CD4-positive, alpha-beta T cell treated with Interleukin-12 subunit alpha and Interleukin-12 subunit beta, for 1 hour (primary cell): ENCODE measurements at places on chromosomes 1 and 21.

DNA sequence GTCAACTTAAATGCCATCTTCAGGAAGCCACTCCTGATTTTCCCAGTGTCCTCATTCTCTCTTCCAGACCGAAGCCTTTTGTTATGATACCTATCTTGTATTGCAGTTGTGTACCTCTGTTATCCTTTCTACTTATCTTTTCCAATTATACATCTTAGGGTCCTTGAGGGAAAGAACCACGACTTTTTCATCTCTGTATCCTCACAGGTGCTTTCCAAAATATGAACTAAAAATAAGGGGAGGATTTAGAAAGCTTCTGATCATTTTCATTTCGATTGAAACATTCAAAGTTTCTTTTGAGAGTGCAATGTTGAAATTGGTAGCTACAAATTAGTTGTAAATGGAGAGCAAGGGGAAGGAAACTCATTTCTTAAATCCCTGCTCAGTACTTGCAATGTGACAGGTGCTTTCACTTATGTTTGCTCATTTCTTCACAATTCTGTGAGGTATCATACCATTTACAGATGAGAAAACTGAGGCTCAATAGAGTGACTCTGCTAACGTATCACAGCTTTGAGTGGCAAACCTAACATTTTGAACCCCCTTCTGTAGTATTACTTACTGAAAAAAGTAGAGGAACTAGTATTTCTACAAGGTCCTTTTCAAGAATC lies 24.2 kb downstream of the SLC19A2 start:
- DNase-seq, result no peak

- DNase-seq, result no peak
Observed at GRCh38 chr1:30875197-30875596, 33.4 kb downstream of the SDC3 start.

DNA sequence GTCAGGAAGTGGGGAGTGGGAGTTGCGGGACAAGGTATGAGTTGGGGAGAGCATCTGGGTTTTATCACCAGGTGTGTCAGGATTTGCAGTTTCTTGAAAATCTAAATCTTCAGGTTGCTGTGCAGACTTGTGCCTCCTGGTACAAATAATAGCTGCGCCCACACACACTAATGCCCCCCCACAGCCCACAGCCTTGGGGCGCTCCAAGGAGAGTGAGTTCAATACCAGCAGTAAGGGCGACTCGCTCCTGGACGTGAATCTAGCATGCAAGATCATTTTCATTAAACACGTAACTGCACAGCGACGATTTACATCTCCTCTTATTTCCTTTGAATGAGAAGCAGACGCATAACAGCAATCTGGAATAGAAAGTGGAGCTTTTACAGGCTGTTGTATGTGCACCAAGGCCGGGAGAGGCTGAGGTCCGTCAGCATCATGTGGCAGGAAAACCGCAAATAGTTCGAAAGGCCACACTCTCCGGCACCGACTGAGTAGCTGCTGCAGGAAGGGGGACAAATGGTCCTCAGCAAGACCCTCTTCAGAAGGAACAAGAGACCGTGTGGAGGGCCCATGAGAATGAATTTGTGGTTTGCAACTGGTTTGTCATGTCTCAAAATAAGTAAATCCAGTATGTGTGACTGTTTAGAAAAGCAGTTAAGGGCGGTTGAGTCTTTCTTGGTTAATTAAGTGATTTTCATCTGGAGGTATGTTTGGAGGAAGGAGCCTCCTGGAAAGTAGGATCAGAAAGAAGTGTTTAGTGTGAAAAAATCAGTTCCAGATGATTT lies 439.5 kb downstream of the SMYD3 start:
- DNase-seq, result peak; percentile 2

DNA sequence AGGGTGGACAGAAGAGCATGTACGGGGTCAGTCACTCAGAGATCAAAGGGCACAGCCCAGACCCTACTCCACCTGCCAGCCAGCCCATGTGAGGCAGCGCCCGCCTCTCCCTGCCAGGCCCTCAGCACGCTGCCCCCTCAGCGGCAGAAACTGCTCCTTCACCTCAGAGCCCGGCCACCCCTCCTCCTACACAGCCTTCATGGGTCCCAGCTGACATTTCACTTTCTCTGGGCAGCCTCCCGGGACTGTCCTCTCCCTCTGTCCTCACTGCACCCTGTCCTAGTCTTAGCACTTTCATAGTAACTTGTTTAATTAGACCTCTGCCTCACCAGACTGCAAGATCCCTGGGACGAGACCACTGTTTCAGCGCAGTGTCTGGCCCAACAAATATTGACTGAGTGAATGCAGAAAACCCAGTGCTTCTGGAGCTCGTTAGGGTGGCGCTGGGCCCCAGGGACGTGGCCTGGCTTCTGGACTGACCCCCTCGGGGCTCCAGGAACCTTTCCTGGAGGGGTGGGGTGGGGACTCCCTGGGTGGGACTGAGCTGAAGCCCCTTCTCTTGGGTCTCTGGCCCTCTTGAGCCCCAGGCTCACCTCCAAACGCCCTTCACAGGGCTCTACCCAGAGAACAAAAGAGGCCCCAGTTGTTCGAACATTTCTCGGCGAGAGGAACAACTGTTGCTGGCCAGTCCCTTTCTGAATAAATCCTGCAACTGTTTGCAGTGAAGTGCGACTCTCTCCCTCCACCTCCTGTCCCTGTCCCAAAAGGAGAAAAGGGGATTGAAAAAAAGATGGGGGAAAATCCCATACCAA lies 114.9 kb downstream of the CASZ1 start:
- DNase-seq, result no peak

DNA sequence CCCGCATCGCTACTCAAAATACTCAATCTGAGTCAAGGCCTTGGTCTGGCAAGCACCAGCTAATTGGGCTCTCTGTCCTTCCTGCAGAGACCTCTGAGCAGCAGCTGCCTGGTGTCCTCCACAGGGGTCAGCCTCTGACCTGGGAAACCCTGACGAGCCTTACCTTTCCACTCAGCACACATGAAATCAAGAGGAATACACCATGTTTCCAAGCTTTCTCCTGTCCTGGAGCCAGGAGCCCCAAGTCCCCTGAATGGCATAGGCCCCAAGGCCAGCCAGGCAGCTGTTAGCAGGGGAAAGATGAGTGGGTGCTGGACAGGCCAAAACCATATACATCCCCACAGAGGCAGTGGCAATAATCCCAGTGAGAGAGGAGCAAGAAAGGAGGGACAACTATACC lies 27.2 kb upstream of the TSPEAR start:
- DNase-seq, result no peak

- no peak for DNase-seq
Observed at GRCh38 chr1:42170779-42171621, 6.5 kb upstream of the GUCA2A start.

GRCh38 chr1:29524285-29525065 lies 288.2 kb downstream of the PTPRU start:
- DNase-seq, result no peak

DNA sequence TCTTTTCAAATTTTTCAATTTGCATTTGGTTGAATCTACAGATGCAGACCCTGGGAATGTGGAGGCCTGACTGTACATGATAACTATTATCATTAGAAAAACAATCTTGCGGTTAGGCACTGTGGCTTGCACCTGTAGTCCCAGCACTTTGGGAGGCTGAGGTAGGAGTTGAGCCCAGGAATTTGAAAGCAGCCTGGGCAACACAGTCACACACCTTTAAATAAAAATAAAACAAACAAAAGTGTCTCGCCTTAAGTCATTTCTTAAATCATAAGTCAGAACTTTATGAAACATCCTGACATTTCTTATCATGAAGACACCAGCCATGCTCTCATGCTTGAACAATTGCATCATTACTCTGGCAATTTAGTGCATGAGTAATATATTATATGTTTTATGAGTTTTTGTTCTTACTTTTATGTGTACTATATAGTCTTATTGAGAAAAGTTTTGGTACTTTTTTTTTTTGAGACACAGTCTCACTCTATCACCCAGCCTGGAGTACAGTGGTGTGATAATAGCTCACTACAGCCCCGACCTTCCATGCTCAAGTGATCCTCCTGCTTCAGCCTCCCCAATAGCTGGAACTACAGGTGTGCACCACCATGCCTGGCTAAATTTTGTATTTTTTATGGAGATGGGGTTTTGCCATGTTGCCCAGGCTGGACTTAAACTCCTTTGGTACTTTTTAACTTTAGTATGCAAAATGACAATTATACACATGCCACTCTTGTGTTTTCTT lies 7.8 kb downstream of the TBX19 start:
- no peak for DNase-seq

- no peak for DNase-seq
Observed at GRCh38 chr21:45736690-45737484, 93.4 kb downstream of the PCBP3 start.

DNA sequence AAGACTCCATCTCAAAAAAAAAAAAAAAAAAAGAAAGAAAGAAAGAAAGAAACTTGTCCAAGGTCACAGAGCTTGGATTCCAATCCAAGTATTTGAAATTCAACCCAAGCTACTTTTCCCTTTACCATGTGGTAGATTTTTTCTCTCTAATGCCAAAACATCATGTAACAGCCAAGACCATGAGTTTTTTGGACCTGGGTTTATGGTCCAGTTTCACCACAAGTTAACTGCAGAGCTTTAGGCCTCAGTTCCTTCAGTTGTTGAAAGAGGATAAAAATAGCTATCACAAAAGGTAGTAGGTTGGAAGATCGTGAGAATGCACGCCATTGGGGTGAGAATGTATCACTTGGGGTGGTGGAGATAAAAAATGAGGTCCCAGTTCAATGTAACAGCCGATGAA lies 33.4 kb downstream of the ATP2B4 start:
- no peak for DNase-seq

GRCh38 chr1:1359308-1359663 lies 931 bp upstream of the MXRA8 start:
- no peak for DNase-seq

GRCh38 chr1:92536211-92536979 lies 49.7 kb upstream of the GFI1 start:
- peak; percentile 2 for DNase-seq

DNA sequence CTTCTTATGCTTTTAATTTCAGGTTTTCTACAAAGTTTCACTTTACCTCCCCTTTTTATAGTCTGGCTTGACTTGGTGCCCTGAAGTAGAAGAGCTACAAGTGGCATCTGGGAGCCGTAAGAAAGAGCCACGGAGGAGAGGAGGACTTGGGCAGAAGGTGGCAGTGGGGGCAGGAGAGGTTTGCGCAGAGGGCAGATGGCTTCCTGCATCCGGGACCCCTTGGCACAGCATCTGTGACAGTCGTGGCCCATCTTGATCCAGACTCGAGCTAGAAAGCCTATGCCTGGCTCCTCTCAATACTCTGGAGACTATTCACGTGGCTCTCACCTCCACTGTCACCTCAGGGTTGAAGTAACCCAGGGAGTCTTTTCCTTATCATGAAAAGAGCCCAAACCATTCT lies 169.1 kb downstream of the DYRK1A start:
- no peak for DNase-seq

- DNase-seq, result no peak
Observed at GRCh38 chr21:39908265-39908923, 41.2 kb downstream of the PCP4 start.

DNA sequence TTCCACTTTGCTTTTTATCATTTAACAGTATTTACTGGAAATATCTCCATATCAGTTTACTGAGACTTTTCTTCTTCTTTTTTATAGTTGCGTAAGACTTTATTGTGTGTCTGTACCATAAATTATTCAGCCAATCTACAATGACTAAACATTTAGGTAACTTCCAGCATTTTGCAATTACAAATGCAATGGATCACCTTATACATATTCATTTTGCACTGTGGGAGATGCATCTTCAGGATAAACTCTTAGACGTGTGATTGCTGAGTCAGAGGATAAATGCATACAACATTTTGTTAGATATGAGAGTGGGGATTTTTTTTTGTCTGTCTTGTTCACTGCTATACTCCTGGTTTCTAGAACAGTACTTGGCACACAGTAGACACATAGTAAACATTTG lies 95.7 kb upstream of the GCLM start:
- DNase-seq, result no peak

DNA sequence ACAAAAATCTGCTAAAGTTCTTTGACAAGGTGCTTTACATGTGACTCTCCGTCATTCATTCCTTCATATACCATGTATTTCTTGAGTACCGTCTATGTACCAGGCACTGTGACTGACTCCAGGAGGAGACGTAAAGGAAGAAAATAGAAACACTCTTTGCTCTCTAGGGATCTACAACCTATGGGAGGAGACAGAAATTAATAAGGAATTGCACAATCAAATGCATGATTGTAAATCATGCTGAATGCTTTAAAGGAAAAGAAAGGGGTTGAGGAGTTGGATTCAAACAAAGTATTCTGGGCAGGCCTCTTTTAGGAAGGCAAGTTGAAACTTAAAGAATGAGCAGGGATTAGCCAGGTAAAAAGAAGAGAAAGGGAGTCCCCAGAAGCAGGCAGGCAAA lies 239.1 kb upstream of the FGGY start:
- no peak for DNase-seq

DNA sequence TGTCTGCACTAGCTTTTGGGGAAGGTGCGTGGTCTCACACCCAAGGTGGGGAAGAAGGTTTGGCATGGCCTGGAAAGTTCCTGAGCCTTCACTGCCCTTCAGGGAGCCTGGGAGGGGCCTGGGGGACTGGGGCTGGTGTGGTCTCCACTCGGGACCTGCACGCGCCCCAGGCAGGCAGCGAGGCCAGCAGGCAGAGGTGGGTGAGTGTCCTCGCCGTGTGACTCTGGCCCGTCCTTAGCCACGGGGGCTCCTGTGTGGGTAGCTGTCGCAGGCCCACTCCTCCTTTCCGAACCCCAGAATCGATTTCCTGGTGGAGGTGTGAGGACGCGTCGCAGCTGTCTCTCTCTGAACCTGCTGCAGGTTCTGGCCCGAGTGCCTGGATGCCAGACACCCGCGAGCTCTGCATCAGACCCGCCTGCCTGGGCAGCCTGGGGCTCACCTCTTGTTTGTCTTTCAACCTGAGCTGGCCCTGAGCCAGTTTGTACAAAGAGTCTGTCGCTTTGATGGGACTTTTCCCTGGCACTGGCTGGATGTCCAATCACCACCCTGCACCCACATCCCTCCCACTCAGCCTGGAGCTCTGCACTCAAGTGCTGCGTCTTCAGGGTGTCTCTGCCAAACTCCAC lies 36.0 kb upstream of the SLC19A1 start:
- no peak for DNase-seq

DNA sequence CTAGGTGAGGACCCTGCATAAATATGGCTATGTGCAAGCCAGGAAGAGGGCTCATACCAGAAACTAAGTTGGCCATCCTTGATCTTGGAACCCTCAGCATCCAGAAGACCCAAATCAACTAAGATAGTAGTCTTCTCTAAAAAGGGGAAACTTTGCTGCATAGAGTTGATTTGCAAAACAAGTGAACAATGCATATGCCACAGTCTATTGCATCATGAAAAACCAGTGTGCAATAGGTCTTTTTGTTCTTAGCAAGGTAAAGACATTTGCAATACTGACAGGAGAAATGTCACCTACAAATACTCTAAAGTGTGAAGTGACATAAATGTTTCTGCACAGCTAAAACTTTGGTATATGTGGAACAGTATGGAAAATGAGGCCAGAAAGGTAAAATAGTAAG lies 2.0 kb upstream of the IFI16 start:
- DNase-seq, result no peak

DNA sequence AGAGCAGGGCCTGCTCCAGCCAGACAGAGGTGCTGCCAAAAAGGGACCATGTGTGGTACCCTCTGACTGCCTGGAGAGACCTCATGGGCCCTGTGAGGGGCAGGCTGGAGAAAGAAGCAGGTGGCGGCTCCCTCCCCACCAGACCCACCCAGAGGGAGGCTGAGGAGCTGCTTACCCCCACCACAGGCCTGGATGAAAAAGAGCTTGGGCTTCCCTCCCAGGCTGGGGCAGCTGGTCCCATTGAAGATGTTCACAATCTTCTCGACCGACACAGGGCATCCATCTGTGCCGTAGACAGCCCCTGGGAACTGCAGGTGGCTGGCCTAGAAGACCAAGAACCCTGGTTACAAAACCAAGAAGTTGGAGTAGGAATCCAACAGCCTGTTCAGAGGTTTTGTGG lies 19.6 kb downstream of the CASP9 start:
- no peak for DNase-seq

GRCh38 chr1:22880174-22880601 lies 92.5 kb downstream of the LACTBL1 start:
- no peak for DNase-seq
